ENCODE measurements at places on chromosomes 7 and 10.

DNA sequence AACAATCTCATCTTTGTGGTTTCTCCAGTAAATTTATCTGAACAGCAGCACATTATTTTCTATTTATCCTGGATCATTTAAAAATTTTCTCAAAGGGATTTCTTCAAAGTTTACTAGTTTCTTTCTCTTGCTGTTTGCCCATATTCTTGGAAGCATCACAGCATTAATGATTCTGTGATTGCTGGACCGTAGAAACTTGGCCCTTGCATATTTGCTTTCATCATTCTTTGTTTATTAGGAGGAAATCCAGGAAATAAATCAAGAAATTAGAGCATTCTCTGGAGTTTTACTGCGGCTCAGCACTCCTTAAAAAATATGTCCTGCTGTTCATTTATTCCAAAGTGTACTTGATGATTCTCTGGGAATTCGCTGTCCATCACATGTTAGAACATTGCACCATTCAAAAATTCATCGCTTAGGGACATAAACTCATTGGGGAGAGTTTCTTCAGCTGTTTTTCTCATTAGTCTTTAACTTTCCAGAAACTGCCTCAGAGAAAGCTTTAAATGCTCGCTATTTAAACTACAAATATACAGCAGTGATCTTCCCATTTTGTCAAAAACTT, 264.0 kb upstream of the CDC14C start:
- no peak for DNase-seq

DNA sequence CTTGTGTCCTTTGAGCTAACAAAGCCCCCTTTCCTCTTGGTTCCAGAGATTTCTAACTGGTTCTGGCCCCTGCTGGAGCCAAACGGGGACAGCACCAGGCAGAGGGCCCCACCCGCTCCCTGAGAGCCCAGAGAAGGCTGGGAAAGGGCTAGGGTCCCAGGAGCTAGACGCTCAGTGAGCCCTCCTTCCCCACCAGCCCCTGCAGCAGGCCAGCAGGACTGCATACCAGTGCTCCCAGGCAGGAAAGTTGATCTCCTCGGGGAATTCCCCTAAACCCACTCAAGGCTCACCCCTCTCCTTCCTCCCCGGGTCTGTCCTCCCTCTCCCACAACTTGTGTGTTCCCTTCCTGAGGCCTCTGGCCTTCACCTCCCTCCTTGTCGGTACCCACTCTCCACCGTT, 47.7 kb downstream of the PAX2 start:
- no peak for DNase-seq

GRCh38 chr10:10394933-10395658, 622.6 kb upstream of the CELF2 start:
- DNase-seq = no peak

GRCh38 chr10:76632767-76633051, 1004.9 kb downstream of the KCNMA1 start:
- no peak for DNase-seq

- no peak for DNase-seq
Observed at GRCh38 chr7:44712012-44712411, 36.6 kb upstream of the ZMIZ2 start.

GRCh38 chr7:80420876-80421275, 91.0 kb downstream of the GNAT3 start:
- no peak for DNase-seq

DNA sequence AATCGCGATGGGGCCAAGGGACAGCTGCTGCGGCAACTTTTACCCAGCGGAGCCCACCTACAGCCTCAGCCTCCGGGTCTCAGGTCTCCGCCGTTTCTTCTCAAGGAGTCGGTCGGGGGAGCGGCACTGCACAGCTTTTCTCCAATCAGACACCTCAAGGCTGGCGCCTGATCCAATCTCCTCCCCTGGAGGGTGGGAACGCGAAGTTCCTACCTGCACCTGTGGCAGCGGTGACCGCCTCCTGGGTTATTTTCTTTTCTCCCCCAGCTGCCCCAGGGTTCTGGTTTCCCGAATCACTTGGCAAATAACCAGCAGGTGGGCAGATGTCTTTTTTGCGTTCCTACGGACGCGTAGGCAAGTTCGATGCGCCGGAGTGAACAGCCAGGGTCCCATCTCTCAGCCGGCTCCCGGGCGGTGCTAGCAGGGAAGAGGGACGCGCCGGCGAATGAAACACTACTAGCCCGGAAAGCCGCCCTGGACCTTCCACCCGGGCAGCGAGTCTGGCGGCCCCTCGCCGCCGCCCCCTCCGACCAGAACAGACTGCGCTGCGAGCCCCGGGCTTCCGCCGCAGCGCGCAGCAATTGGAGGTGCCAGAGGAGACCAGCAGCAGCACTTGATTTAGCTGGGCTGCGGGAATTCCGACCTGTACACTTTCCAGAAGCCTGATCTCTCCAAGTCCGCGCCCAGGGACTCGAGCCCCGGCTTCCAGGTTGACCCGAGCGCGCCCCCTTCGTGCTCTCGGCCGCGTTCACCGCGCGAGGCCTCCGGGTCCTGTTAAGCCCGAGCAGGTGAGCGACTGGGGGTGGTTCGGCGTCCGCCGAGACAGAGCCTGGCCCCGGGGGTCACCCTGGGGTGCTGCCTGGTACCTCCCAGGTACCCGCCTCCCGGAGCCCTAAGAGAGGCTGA, at the start of gene PRR15:
PRR15 (plus strand) TSS at position 246 of the 906 bp plus-strand sequence. CDS start 2,495 bp downstream, outside the sequence.
- no peak for DNase-seq

DNA sequence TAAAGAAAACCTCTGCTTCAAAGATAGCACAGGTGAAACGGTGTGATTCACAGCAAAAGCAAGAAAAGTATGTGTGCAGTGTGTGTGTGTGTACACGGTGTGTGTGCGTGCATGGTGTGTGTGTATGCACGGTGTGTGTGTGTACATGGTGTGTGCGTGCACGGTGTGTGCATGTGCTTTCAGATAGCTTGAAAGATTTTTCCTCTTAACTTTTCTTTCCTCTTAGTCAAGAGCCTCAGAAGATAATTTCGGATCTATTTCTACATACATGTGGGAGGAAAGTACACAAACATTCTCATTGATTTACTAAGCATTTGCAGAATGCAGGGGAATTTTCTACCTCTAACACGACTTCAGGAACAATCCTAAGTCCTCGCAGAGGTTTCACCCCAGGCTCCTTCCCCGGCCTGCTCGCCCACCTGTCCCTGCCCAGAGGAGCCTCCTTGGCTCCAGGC, 2.9 kb downstream of the FGFR2 start:
- DNase-seq = no peak

GRCh38 chr10:17808971-17809841, at the start of gene MRC1:
TSS of gene MRC1 (plus strand) at chr10:17809348. CDS start at chr10:17809466, 118 bp downstream.
- no peak for DNase-seq

DNA sequence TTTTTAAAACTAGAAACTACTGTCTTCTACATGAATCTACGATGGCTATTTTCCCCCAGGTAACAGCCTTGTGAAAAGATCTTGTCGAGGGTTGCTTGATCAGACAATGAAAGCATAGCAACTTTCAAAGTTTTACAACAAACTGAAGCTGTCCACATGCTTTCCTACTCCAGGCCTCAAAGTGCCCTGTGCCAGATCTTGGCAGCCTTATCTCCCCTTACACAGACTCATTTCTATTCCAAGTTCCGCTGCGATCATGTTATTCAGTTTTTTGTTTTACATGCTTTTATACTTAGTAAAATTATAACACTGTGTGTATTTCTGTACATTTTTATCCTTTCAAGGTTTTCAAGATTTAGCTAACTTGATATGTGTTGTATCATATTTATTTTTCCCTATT, 661.7 kb upstream of the SORCS1 start:
- no peak for DNase-seq

- DNase-seq = no peak
Observed at GRCh38 chr7:152667958-152668357, 8.0 kb downstream of the XRCC2 start.

- no peak for DNase-seq
Observed at GRCh38 chr10:68202960-68203353, 29.0 kb downstream of the ATOH7 start.

DNA sequence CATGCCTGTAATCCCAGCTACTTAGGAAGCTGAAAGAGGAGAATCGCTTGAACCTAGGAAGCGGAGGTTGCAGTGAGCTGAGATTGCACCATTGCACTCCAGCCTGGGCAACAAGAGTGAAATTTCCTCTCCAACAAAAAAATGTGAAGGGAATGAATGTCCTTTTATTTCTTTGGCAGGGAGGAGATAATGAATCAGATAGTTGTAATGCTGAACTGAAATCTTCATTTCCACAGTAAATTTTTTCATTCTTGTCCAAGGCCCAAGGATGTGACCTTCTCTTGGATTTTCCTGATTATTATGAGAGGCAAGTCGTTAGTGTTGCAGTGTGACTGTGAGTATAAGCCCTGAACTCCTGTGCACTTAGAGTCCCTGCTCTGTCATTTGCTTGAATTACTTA, 13.6 kb downstream of the STAMBPL1 start:
- DNase-seq = no peak

GRCh38 chr7:47611045-47611511, 29.2 kb upstream of the TNS3 start:
- DNase-seq = no peak

DNA sequence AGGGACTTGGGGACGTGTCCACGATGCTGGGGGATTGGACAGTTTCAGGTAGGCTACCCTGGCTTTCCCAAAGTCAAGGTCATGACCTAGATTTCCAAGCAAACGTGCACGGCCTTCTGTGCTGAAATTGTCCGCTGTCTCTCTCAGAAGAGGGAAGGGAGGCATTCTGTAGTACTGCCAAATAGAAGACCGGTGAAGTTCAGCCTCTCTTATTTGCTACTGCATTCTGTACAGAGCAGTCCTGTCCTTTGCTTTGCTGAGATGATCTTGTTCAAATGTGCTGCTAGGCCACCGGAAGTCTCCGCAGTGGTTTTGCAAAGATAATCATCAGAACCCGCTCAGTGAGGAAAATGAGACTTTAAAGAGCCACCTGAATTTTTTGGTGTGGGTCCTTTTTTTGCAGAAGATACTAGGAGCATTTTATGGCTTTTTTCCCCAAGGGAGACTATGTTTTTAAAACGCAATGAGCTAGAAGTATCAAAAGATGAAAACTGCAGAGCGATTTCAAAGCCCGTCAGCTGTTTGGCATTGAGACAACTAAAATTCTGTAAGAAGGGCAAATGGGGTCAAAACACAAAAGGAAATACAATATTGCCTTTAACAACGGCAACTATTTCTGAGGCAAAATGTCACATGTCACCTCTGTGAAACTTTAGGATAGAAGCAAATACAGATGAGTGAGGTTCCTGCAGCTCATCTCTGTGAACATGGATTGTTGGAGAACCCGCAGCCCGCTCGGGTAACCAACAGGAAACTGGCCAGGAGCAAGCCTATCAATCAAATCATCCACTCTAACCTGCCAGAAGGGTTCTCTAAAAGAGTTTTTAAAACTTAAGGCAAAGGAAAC, 1.3 kb upstream of the NMT2 start:
- DNase-seq = peak; percentile 50

DNA sequence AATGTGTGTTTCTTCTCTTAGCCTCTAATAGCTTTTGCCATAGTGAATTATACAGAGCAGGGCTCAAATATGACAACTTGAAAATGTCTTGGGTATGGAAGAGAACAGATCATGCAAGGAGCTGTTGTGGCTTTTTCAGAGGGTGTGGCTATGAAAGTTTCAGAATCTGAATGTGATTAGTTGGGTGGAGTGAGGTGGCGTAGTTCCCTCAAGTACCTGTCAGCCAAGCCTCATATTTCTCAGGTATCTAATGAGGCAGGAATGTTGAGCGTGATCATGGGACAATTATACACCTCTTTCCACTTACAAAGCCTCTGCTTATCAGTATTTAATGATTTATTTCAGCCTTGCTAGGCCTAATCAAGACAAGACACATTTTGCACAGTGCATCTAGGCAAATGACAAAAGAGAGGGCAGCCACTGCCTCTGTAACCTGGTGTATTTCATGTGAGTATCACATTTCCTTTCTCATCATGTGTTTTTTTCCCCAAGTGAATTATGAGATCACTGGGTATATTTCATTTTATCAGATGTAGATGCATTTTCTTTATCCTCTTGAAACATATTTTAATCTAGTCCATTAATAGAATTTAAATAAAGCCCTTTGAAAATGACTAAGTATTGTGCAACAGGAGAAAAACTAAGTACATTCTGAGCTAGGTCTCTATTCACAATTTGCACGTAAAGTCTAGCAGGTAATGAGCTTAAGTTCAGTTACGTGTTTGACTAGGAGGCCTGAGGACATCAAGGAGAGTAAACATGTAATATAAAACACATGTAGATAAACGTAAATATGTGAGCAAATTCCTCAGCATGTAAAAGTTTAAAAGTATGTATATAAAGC, 644.4 kb upstream of the IGFBP3 start:
- no peak for DNase-seq

GRCh38 chr10:79136236-79137005, 67.7 kb downstream of the ZMIZ1 start:
- DNase-seq = no peak

- DNase-seq = no peak
Observed at GRCh38 chr7:85681241-85681640, 494.4 kb upstream of the SEMA3D start.

DNA sequence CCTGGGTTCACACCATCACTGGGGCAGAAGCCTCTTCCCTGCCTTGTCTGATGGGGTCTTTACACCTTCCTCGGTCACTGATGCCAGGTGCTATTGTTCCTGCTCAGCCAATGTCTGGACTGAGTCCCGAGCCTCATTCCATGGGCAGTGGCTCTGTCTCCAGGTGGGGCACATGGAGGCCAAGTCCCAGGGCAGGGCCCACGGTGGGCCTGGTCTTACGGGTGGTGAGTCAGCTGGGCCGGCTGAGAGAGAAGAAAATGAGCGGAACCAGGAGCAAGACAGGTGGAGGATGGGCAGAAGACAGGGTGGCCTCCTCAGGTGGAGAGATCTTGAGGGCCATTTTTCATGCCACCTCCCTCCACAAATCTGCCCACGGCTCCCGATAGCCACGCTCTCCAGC, 131.7 kb upstream of the FAM20C start:
- no peak for DNase-seq

DNA sequence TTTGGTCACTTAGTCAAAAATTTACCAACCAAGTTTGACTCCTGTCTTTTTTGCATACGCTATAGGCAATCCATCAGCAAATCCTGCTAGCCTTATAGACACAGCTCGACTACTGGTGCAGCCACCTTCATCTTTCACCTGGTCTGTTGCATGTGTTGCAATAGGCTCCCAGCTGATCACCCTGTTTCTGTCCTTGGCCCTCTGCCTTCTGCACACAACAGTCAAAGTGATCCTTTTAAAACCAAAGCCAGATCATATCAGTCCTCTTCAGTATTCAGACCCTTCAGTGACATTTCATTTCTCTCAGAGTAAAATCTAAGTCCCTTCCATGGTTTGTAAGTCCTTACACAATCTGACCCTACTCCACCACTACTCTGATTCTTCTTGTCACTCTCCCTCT, 10.9 kb upstream of the CDK6 start:
- no peak for DNase-seq

DNA sequence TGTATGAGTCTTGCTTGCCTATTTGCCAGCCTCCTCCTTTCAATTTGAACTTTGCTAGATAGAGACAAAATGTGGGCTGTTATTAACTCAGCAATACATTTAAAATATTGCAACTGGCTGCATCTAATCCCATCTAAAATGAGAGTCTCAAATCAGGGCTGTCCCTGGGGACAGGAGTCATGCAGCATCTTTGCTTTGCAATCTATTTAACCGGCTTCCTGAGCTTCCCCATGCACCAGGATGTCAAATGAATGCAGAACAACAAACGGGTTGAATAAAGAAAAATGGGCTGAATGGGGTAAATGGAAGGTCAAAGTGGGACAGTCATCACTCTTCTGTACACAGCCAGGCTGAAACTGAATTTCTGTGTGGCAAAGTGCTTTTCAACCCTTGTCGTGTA, 89.2 kb downstream of the AOAH start:
- no peak for DNase-seq
